ENCODE measurements at places on chromosomes 2 and 18.

DNA sequence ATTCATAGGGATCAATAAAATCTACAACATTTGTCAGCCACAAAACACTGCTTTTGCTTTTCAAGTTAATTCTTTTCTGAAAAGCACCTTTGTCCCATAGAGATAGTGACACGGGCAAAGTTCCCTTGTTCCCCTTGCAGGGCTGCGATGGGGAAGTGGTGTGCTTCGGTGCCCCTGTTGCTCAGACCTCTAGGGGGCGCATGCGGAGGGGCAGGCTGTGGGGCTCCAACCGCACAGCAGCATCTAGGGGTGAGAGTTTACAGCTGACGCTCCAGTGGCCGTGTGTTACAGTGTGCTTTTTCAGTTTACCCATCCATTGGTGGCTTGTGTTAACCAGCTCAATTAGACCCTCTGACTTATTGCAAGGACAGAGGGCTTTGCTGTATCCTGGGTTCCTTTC is 1432.2 kb upstream of the ACVR2A start:
- DNase-seq, result no peak

DNA sequence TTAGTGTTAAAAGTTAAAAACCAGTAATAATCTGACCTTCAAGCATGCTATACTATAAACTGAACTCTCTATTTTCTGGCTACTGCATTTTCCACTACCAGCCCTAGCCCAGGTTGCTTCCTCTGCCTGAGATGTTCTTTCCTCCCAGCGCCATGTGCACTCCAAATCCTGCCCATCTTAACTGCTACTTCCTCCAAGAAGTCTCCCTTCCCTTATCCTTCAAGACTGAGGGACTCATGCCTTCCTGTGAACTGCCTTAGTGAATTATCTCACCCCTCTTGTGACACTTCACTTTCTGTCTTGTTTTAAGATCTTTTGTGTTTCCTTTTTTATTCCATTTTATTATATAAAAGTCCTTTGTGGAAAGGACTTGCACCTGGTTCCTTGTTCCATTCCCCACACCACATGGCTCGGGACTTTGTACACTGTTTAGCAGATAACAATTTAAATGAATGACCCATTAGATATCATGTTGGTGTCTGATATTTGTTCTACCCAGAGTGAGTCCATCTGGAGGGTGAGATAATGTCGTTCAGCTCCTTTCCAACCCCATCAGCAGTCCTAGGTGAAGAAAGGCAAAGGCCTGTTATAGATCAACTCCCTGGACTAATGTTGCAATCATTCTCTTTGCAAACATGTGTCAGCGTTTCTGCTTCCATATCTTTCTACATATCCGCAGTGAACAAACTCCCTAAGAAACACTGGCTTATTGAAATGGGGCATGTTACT is 20.9 kb upstream of the AGFG1 start:
- no peak for DNase-seq

DNA sequence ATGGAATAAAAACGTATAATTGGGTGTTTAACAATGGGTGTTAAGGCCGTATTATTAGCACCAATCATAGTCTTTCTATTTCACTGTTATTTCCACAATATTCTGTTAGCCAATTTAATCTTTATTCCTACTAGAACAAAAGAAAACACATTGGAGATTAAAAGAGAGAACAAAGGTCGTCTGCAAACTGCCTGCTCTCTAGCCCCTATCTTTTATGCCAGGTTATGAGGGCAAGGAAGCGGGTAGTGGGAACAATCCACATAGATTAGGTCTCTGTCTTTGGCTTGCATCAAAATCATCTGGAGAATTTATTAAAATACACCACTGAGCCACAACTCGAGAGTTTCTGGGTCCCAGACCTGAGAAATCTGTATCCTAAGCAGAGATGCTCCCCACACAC is 69.4 kb upstream of the DSC1 start:
- no peak for DNase-seq

GRCh38 chr2:181673173-181673572 is 7.1 kb downstream of the NEUROD1 start:
- DNase-seq, result no peak

DNA sequence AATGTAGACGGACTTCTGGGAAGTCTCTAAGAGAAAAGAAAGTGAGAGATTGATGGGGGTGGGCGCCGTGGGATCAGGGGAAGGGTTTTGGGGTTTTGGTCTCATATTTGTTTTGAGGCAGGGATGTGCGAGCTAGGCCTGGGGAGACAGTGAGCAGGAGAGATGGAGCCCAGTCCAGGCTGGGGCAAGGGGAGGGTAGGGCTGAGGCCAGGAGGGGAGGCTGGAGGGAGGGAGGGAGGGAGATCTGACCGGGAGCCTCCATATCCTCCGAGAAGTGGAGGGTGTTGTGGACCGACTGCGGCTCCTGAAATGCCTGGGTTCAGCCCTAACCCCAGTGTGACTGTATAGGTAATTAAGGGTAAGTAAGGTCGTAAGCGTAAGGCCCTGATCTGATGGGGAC is 72.8 kb upstream of the ODC1 start:
- no peak for DNase-seq

- no peak for DNase-seq
These were observed 1.2 kb upstream of the BARD1 start for GRCh38 chr2:214810671-214811070.

- no peak for DNase-seq
These were observed 220.8 kb upstream of the UBE2E3 start for GRCh38 chr2:180759631-180760030.

DNA sequence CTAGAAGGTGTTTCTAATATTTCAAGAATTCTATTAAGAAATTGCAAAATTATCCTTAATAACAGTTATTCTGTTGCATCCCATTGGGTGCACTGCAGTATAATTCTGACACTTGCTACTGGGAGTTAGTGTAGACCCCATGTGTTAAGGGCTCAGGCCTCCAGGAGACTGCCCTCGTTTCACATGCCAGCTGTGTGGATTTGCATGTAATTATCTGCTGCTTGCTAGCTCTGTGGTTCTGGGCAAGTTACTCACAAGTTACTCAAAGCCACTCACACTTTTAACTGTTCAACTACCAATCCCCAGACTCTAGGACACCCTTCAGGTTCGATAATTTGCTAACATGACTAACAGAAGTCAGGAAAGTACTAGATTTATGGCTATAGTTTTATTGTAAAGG is 38.6 kb downstream of the ST6GAL2 start:
- DNase-seq, result no peak

DNA sequence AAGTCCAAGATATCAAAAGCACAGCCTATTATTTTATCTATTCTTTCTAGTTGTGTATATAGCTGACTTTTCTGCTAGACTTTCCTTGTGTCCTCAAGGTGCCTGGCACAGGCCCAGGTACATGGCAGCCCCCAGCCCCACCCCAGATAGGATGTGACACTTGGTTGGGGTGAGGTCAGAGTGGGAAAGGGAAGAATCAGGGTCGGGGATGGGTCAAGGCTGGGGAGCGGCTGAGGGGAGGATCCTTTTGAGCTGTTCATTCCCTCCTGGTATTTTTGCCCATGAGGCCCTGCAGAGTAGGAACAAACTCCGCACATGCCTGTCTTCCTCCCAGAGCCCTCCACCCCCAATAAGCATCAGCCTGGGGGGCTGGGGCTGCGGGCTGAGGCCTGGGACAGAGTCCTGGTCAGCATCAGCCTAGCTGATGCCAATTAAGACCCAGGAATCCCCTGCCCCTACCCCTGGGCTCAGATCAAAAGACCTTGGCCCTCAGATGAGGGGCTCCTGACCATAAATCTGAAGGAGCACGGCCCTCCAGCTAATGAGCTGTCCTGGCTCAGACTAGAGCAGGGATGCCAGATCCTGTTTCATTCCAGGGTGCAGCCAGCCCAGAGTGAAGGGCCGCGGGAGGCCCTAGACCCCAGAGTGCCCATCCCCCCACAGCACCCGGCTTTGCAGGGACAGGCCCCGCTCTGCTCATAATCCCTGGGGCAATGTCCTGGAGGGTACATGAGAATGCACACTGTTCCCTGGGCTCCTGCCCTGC is 85.3 kb downstream of the SDC1 start:
- DNase-seq, result no peak

- DNase-seq, result no peak
These were observed 167.1 kb upstream of the DOK6 start for GRCh38 chr18:69233465-69234054.

GRCh38 chr18:68662754-68663153 is 52.2 kb downstream of the TMX3 start:
- DNase-seq, result no peak

DNA sequence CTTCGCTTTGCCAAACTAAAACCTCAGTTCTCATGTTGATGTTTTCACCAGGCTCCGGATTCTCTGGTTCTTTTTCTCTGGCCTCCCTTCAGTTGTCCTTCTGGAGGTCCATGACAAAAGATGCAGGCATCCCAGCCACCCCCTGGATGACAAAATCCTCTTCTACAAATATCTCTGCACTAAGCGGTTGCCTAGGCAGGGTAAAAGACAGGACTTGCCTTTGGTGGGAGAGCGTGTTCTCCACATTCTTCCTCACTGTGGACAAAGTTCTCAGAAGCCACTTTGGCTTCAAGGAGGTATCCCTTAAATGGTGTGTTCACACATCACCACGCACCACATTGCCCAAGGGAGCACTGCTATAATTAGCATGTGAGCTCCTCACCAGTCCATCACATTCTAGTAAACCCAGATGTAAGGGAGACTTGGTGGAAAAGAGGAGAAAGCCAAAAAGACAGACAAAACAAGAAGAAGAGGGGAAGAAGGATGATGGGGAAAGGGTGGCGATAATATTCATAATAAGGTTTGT is 23.6 kb upstream of the MRPL33 start:
- no peak for DNase-seq

GRCh38 chr2:67515538-67515937 is 118.4 kb downstream of the ETAA1 start:
- DNase-seq, result no peak

- no peak for DNase-seq
These were observed 505.7 kb upstream of the LRATD1 start for GRCh38 chr2:14126846-14127245.

GRCh38 chr2:129923265-129924091 is 56.0 kb upstream of the RAB6C start:
- DNase-seq, result no peak

- no peak for DNase-seq
These were observed 60.3 kb downstream of the MYCN start for GRCh38 chr2:16000642-16001041.

- peak; percentile 18 for DNase-seq
These were observed 386.9 kb downstream of the FIGN start for GRCh38 chr2:163348857-163349380.

DNA sequence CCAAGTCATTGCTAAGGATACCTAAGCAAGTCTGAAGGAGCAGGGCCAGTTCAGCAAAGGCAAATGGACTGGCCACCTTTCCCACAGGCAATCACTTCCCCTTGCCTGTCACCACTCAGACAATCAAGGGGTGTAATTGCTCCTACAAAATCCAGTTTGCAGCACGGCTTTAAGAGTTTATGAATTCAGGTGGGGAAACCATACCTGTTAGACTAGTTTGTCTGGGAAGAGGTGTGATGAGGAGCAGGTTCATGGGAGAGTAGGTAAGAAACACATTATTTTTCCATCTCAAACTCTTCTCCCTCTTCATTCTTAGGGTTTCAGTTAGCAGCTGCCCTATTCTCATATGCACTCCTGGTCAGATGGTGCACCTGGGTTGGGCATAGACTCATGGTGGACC is 102.5 kb downstream of the EVA1A start:
- no peak for DNase-seq

DNA sequence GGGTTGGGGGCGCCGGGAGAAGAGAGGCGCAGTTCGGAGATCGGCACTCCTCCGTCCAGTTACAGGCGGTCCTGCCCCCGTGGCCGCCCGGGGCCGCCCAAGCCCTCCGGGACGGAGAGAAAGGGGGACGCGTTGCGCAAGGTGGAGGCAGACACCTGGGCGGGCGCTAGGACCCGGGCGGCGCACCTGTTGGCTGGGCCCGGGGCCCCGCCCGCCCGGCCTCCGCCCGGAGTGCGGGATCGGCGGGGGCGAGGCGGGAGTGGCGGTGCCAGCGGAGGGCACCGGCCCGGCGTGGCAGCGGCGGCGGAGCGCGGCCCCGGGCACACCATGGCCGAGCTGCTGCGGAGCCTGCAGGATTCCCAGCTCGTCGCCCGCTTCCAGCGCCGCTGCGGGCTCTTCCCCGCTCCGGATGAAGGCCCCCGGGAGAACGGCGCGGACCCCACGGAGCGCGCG is at the start of gene SGPP2:
TSS of gene SGPP2 (plus strand) at position 268 of the 453 bp plus-strand sequence. CDS start at position 328, 60 bp downstream.
- no peak for DNase-seq

GRCh38 chr2:159317392-159318088 is 31.0 kb upstream of the WDSUB1 start:
- no peak for DNase-seq

GRCh38 chr2:212815453-212815852 is 276.9 kb upstream of the ERBB4 start:
- no peak for DNase-seq

DNA sequence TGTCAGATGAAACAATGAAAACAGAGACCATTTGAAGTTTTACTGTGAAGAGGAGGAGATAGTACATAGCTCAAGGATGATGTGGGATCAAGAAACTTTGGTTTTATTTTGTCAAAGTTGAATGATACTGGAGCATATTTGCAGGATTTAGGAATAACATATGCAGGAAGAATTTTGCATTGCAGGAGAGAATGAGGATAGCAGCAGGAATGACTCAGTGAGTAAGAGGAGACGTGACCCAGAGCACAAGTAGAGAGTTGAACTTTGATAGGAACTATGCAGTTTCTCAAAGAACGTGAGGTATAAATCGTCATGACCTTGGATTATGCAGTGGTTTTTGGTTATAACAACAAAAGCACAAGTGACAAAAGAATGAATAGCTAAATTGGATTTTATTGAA is 47.7 kb downstream of the MAPRE2 start:
- DNase-seq, result no peak

DNA sequence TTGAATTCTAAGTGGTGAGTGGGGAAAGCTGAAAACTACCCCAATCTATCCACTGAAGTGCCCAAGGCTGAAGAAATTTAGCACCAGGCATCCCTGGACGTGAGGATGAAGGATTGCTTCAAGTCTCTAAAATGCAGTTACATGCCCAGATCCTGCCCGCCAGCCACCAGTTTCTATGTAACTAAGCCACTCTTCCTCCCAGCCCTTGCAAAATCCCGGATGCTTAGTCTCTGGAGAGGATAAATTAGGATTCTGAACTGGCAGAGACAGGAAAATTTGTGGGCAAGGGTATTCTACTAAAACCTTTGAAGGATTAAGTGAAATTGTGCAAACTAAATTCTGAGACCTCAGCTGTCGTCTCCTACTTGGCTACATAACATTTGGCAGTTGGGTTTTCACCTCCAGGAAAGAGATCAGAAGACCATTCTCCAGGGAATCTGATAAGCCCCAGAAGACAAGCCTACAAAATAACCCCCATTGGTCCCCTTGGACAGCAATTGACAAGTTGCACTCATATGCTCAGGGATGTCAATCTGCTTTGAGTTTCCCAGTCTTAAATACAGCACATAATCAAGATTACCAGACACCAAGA is 93.9 kb upstream of the CD226 start:
- DNase-seq, result no peak
